Heart right ventricle (tissue), 16 donors: ENCODE measurements at places on chromosomes 1 and 21. TPM values are rescaled to one million over a fixed set of nuclear protein-coding genes. Genes with fewer than 3 reads are reported as not detected.

DNA sequence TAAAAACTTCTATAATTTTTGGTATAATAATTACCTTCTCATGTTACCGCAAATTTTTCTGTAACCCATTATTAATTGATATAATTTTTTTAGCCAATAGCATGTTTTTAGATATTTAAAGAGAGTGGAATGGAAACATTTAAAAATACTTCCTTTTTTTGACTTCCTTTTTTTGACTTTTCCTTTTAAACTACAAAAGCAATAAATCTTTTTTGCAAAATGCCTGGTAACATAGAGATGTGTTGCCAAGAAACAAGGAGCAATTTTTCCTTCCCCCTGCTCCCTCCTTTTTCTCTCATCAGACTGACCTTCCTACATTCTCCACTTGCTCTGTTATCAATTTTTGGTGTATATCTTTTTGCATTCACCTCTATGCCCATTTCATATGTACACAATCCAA lies 666.2 kb downstream of the ADGRL2 start:
- DNase-seq = no peak

DNA sequence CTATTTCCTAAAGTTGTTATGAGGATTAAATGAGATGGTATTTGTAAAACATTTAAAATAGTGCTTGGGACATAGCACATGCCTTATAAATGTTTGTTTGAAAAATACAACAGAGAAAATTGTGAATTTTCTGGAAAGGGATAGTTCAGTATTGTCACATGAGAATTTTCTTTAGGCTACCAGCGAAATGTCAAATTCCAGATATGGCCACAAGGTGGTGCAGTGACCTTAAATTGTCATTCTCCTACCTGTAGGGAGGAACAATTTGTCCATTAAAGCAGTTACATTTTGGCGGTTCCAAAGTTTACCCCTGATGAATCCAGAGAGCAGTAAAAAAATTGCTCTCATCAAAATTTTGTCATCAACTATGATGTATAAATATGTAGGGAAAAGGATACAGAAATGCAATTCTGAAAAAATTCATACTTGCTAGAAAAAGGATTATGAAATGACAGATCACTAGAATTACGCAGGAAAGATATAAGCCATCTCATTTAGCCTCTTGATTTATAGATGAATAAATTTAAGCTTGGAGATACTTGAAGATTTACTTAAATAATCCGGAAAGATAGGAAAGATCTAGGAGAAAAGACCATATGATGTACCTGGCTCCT lies 50.2 kb upstream of the TSHB start:
- DNase-seq = no peak

DNA sequence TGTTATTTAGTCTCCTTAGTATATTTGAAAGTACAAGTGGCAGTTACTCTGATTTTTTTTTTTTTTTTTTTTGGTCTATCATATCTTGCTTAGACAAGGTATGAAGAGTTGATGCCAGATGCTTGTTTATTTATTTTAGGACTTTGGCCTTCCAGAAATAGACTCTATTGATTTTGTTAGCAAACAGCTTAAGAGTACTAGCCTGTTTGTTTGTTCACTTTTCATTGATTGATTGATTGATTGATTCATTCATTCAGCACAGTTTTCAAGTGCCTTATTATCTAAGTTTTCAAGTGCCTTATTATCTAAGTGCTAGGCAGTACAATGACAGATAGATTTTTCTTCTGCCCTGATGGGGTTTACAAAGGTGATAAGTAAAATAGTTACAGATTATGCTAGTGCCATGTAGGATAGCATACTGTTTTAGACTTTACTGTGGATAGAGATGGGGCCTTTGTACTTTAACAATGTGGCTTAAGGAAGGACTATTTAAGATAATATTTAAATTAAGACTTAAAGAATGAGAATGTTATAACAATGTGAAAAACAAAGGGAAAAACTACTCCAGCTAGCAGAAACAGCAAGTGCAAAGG lies 50.5 kb downstream of the MTF2 start:
- no peak for DNase-seq

GRCh38 chr1:85342207-85342606 lies 65.8 kb upstream of the BCL10 start:
- no peak for DNase-seq

DNA sequence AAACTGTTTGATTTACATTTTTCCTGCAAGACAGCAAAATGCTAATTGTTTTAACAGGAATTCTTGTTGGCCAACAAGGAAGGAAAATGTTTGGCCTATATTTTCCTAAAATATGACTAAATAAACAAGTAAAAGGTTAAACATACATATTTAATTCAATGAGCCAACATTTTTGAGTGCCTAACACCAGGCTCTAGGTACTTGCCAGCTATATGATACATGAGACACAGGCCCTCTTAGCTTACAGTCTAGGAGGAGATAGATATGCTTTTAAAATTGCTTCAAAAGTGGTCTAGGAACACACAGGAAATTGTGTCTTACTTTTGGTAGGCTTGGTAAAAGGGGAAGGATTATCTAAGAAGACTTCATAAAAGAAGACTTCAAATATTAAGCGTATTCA lies 50.9 kb downstream of the PIGK start:
- DNase-seq = no peak

DNA sequence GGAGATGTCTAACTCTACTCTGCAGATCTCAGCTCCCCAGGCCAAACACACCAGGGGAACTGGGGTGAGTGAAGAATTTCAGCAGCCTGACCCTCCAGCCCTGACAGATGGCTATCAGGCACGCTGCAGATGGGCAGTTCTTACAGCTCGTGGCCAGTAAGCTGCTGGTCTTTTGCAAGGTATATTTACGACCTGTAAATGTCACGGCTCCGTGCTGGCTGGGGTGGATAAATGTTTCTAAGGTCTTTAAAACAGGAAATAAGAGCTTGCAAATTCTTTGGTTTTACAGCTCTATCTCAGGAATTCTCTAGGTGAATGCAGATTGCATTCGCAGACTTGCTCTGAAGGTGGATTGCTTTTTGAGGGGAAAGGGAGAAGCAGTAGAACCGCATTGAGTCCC lies 10.1 kb downstream of the DOP1B start:
- DNase-seq = no peak

GRCh38 chr1:223036479-223036845 lies 106.6 kb downstream of the TLR5 start:
- DNase-seq = no peak

GRCh38 chr21:35559829-35560225 lies 500.5 kb downstream of the SETD4 start:
- no peak for DNase-seq

DNA sequence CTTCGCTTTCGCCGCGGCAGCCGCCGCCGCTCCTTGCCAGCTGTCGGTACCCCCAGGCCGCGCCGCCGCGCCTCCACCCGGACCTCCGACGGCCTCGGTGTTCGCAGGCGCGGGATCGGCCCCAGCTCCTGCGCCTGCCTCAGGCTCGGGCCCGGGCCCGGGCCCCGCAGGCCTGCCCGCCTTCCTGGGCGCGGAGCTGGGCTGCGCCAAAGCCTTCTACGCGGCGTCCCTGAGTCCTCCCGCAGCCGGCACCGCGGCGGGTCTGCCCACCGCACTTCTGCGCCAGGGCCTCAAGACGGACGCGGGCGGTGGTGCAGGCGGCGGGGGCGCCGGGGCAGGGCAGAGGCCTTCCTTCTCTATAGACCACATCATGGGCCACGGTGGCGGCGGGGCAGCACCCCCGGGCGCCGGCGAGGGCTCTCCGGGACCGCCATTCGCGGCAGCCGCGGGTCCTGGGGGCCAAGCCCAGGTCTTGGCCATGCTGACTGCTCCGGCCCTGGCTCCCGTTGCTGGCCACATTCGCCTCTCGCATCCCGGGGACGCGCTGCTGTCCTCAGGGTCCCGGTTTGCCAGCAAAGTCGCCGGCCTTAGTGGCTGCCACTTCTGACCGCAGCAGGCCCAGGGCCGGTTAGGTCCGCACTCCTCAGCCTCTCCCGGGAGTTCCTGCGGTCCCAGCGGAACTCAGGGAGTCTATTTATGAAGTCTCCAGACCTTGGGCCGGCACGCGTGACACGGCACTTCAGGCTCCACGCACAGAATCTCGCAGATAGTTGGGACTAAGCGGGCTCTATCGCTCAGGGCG lies 1.4 kb downstream of the FOXD2 start:
- no peak for DNase-seq

DNA sequence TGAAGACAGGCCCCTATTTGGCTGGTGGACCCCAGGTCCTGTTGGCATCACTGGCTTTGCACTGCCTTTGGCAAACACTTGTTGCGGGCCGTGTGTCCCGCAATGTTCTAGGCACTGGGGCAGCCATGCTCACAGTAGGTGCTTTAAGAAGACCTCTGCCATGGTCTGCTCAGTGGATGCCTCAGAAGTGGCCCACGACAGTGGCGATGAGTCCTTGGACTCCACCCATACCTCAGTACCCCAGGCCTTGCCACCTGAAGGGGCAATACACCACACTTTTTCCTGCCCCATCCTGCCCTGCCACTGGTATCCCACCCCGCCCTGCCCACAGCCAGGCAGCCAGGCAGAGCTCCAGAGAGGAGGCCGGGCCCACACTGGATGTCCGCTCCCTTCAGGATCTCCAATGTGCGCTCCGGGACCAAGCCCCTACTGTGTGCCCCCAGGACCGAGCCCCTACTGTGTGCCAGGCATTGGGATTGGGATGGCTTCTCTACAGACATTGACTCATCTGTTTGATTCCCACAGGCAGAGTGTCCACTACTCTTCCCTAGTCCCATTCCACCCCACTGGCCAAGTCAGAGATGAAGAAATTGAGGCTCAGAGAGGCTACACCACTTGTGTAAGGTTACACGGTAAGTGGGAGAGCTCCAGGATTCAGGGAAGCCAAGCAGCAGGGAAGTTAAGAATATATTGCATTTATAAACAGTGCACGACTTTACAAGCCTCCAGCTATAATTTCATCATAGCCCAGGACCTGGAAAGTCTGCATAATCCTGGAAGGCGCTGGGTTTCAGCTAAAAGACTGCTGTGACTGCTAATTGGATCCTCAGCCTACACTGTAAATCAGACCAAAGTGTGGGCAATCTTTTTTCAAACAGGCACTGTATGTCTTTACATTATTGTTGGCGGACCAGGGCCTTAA lies 101.6 kb downstream of the DMRTB1 start:
- no peak for DNase-seq

DNA sequence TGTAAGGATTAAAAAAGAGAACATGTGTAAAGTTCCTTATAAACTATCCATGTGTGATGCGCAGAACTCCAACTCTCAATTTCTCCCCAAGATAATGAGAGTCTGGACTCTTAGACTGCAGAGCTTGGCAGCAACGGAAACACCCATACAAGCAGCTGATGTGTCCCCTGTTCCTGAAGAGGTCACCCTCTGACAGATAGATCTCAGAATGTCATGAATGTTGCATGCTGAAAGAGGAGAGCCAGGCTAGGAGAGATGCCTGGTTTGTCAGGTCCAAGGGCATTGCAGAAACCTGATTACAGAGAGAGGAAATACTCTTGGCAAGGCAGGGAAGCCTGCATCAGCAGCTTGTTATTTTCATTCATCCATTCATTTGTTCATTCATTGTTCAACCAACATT lies 24.2 kb downstream of the MTARC1 start:
- DNase-seq = no peak

DNA sequence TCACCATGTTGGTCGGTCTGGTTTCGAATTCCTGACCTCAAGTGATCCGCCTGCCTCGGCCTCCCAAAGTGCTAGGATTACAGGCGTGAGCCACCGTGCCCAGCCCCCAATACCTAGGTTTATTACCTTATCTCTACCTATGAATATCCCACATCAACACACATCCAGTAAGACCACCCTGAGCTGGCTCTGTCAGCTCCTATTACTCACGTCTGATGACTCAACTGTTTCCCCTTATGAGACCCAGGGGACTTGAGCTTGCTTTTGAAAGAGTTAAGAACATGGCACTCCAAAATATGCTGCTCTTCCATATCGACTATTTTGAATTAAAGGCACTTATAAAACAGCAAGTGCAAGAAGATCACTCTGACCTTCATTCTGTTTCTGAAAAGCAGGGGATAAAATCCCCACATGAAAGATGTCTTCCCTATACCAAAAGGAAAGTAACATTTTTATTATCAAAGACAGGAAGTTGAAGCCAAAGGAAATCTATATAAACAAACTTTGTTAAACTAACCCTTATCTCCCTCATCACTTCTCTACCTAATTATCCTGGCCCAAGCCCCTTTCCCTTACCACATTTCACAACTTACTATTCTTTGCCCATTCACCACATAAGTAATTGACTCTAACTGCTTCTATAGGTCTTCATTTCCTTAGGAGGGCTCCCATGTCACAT lies 41.3 kb upstream of the OSBPL9 start:
- DNase-seq = no peak

DNA sequence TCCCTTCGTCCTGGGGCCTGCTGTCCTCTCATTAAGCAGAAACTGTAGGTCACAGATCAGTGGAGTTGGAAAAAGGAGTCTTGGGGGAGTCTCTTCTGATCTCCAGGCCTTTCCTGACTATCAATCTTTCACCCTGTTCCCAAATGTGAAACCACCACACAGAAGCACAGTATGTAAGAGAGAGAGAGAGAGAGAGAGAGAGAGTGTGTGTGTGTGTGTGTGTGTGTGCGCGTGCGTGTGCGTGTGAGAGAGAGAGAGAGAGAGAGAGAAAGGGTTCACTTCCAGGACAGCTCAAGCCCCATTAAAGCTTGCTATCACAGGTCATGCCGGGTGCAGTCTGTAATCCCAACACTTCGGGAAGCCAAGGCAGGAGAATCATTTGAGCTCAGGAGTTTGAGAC lies 1.5 kb upstream of the TTC24 start:
- DNase-seq = no peak

- peak; percentile 65 for DNase-seq
Measured at GRCh38 chr1:58922302-58923089, 138.6 kb upstream of the JUN start.

DNA sequence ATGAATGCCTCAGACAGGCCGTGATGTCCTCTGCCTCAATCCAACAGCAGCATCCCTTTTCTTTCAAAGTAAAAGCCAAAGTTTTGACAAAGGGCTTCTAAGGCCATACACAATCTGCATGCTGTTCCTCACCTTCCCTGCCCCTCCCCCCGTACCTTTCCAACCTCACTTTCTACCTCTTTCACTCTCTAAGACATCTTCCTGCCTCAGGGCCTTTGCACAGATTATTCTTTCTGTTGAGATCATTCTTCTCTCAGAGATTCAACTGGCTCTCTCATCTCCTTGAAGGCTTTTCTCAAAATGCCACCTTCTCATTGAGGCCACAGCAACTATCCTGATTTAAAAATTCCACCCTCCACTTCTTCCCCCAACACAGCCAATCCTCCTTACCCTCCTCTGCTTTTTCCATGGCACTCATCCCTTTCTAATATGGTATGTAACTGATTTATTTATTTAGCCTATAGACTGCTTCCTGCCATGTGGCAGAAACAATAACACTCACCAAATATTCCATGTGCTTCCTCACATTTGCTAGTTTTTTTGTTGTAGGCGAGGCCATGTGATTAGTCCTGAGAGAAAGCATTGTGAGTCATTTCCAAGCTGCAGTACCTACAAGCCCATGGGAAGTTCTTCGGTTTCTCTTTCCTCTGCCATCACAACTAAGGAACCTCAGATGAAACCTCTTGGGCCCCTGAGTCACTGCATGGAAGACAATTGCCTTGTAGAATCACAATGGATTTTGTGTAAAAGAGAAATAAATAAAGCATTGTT lies 58.7 kb upstream of the GADD45A start:
- no peak for DNase-seq

MRPL55 gene
- total RNA-seq = 42.9 TPM

REN gene
- total RNA-seq = not detected

OR2T35 gene
- not detected for total RNA-seq
